RWPE2 (cell line): ENCODE measurements at places on chromosomes 13 and 19.

- DNase-seq, result peak; percentile 83
Measured at GRCh38 chr19:10915130-10916091, 13.0 kb downstream of the YIPF2 start.

DNA sequence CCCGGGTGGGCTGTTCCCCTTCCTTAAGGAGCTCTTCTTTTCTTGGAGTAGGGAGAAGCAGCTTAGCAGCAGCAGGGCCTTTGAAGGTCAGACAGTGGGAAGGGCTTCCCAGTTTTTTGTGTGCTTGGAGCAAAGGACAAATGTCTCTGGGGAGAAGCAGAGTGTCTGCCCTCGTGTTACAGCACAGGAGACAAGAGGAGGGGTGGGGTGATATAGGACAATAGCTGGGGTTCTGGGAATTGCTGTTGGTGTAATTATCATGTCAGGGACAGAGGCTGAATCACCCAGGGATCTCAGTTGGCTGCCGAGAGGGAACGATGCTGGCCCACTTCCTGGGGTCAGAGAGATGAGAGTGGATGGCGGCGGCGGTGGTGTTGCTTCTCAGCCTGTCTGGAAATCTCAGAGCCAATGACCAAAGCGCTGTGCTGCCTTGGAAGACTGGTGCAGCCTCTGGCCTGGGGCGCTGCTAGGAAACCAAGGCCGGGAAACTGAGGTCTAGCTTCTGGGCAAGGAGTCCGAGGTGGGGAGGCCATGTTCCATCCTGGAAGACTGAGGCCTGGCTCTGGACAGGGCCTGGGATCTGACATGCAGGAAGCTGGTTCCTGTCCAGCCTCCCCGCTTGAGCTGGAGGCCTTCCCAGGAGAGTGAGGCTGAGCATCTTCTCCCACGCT is 1.2 kb downstream of the INAFM1 start:
- DNase-seq, result no peak

- DNase-seq, result peak; percentile 56
Measured at GRCh38 chr19:9008667-9009066, 1.5 kb downstream of the MUC16 start.

- no peak for DNase-seq
Measured at GRCh38 chr13:112688560-112689302, 1.1 kb upstream of the ATP11A start.

GRCh38 chr19:52522551-52522950 is 4.9 kb upstream of the ZNF808 start:
- DNase-seq, result no peak

DNA sequence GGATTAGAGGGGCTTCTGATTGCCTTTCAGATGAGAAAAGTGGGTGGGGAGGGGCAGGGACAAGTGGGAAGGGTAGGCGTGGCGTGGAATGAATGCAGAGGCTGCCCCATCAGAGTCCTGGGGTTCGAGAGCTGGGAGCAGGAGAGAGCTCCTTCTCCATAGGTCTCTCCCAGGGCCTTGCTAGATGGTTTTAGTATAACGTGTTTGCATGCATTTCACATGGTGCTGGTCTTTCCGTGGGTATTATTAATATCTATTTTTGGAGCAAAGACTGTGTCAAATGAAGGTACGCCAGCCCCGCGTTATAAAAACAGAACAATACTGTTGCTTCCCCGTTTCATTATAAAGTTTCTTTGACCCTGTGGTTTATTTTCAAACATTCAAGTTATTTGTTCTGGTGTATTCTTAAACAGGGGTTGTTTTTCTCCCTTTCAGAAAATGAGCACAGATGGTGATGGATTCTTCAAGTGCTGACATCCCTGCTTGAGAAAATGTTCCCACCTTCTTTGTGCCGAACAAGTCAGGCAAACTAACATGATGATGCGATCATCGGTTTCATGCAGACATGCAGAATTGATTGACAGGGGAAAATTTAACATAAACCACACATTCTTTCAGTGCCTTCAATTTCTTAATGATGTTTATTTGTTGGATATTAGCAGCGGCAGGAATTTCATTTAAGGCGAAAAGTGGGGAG is 62.1 kb upstream of the ZNF536 start:
- DNase-seq, result no peak

DNA sequence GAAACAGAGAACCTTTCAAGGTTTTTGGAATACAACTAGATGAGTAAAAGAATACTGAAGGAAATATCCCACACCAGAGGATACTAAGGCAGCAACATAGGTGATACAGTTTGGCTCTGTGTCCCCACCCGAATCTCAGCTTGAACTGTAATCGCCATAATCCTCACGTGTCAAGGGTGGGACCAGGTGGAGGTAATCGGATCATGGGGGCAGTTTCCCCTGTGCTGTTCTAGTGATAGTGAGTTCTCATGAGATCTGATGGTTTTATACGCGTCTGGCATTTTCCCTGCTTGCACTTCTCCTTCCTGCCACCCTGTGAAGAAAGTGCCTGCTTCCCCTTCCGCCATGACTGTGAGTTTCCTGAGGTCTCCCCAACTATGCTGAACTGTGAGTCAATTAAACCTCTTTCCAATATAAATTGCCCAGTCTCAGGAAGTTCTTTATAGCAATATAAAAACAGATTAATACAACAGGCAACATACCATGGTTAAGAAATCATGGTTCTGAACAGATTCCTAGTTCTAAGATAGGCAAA is 97.0 kb downstream of the ABCC4 start:
- no peak for DNase-seq

DNA sequence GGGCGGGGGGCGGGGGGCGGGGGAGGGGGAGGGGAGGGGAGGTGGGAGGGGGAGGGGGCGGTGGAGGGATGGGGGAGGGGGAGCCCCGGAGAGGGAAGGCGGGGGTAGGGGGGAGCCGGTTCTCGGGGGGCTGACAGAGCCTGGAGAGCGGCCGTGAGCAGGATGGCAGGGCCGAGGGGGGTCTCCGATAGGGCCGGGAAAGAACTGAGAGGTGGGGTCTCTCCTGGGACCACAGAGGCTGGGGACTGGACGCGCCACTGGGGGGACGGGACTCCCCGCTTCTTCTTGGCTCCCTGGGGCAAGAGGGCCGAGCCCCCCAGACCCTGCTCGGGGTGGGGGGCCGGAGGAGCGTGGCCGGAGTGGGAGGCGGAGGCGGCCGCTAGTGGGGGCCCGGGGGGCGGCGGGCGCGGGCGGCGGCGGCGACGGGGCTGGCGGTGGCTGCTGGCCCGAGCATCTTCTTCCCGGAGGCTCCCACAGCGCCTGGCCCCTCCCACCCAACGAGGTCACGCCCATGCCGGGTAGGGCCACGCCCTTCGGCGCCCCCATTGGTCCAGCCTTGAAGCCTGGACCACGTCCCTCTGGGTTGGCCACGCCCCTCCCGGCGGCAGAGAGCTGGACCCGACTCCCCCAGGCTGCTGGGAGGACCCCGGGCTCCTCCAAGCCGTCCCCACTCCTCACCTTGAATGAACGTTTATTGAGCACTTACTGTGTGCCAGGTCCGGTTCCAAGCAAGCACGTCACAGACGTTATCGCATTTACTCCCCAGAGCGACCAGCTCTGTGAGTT is at the start of gene NOVA2:
TSS of gene NOVA2 (minus strand) at position 313 of the 786 bp plus-strand sequence. CDS start 514 bp downstream, outside the sequence.
- no peak for DNase-seq

DNA sequence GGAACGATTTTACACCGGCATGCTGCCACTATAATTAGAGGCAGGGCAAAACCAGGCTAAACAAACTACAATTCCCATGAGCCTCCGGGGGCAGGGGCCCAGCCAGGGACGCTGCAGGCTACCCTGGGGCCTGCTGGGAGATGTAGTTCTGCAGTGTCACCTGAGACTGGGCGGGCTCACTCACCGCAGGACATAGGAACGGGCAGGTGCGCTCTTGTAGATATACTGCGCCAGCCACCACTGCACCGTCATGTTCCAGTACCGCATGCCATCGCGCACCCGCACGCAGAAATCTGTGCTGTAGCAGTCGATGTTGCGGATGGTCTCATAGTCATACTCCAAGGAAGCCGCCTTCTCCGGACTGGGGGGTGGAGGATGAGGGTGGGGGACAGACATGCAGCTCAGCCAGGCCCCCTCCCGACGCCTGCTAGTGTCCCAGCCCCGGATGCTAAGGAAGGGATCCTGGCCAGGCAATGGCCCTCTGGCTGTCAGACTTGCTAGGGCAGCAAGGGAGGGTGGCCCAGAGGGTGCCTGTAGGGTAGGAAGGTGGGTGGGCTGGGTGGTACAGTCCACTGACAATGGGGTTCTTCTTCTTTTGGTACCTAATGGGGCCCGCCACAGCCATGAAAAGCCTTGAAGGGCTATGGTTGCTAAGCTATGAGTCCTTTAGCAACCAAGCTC is 5.8 kb upstream of the TMC4 start:
- no peak for DNase-seq

GRCh38 chr19:6674868-6675305 is 4.9 kb upstream of the TNFSF14 start:
- DNase-seq, result no peak

DNA sequence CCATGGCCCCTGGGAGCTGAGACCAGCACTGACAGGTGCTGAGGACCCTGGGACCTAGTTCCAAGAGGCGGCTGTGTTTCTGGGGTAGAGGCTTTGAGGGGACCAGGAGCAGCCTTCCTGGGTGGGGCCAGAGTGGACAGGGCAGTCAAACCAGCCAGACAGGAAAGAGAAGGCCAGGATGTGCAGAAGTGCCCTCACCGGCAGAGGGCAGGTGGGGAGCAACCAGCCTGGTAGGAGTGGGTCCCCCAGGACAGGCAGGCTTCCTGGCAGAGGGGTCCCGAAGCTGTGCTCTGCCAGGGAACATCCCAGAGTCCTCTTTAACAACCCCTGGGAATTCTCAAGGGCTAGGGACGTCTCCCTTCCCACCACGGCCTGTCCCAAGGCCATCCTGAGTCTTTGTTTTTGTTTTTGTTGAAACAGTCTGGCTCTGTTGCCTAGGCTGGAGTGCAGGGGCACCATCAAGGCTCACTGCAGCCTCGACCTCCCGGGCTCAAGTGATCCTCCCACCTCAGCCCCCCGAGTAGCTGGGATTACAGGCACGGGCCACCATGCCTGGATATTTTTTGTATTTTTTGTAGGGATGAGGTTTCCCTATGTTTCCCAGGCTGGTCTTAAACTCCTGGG is 3.0 kb upstream of the HIPK4 start:
- DNase-seq, result no peak

DNA sequence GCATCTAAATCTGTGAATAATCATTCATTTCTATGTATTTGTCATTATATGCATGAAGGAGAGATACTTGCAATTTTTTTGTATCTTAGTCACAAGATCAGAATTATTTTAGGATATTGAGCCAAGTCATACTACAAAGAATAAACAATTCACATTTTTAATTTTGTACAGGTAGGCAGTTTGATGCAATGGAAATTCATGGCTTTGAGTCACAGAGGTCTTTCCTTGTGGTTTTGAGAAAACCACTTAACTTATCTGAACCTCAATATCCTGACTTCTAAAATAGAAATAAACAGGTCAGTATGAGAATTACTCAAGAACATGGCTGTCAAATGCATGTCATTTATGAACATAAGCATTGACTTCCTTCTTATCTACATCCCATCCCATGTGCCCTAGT is 221.4 kb upstream of the SLC10A2 start:
- no peak for DNase-seq

- no peak for DNase-seq
Measured at GRCh38 chr13:96794669-96795068, 199.6 kb downstream of the OXGR1 start.
